Sciatic nerve (tissue), 2 donors: ENCODE measurements at places on chromosomes 12 and 14. TPM values are rescaled to one million over a fixed set of nuclear protein-coding genes. Genes with fewer than 3 reads are reported as not detected.

GRCh38 chr14:71346685-71347084 lies 439.4 kb downstream of the PCNX1 start:
- DNase-seq: no peak

DNA sequence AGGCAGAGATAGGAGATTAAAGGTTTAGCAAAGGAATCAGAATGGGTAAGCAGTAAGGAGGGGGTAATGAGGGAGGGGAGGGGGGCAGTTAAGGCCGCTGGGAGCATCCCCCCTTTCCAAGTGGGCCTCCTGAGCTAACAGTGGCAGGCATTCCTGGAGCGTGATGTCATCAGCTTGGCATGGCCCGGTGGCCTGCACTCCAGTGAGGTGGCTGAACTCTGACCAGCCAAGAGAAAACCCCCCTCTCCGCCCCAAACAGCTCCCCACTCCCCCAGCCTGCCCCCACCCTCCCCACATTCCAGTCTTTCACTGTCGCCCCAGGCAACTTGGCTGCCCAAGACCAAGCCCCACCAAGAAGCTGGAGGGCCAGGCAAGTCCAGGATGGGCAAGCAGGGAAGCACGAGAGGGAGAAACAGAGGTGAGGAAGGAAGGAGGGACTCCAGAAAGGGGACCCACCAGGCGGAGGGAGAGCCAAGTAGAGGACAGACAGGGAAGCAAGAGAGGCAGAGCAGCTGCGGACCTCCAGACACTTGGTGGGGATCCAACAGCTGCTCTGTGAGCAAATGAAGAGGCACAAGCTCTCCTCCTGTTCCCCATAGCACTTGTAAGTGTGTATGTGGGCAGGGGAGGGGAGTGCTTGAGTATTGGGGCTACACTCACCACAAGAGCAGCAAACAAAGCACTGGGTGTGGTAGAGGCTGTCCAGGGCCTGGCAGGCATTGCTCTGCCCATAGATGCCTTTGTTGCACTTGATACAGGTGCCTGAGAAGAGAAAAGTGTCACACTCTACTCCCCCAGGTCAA lies 4.5 kb downstream of the AJUBA start:
- no peak for DNase-seq

DNA sequence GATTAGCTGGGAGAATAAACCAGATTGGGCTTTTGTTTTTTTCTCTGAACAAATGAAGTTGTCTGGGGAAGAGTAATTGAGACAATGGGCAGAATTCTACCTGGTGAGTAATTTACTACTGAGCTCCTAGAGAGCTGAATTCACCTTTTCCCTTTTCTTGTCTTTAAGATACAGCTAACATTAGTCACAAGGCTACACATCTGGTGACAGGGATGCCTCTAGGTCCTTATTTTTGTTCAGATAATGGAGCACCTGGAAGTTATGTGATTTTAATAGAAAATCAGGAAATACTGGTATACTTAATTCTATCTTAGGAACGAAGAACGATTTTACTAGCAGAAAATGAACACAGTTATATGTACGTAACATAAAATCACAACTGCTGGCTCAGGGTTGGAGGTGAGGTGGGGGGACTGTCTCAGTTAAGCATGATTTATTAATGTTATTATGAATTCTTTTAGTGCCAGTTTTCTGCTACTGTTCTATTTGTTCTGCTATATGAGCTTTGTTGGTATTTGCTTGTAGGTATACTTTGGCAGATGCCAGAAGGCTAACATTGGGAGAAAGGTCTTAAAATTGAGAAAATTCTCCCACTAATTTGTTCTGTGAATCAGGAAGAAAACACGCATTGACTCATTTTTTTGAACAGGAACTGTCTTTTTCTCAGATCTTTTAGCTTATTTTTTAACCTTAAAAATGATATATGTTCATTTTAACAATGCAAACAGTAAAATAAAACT lies 482.7 kb upstream of the RGS6 start:
- no peak for DNase-seq

DNA sequence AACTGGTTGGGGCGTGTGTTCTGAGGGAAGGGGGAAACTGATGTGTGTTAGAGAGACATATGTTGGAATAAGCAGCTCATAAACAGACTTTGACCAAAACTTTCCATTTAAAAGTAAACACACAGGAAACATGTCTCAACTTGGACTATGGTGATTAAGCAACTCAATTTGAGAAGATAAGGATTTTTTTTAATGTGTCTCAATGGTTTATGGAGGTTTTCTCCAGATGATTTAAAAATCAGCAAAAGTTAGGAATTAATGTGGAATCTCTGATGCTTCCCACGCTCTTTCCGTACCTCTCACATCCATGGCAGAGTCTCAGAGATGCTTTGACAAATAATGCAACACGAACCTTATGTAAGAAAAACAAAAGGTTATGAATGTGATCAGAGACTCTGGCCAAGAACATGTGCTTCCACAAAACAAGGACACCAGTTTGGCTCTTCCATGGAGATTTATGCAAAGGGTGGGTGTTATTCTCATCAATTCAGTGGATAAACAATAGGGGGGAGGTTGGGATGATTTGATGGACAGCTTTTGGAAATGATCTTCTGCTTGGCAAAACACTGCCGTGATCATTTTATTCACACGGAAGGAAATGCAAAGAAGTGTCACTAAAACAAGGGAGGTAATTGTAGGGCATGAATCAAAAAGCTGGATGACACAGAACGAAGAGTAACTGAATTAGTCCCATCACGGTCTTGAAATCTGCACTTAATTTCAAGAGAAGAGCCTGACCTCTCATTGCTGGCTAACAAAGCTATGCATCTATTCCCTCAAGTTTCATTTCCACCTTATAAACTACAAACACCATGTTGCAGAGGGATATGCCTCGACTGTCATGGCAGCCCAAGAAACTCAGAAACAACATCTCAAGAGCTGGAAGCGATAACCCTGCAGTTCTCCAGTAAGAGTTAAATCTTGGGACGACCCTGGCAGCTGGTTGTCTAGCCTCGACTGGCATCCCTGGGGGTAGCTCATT lies 76.5 kb downstream of the FOXN3 start:
- DNase-seq: no peak

HCAR1 gene
- 1.4 TPM for total RNA-seq

ARF6 gene
- total RNA-seq: 46.1 TPM

FBXO21 gene
- 42.9 TPM for total RNA-seq
